DMS79 treated with DMSO at 0.1 percent for 48 hours (cell line): ENCODE measurements at places on chromosomes 16 and 17.

DNA sequence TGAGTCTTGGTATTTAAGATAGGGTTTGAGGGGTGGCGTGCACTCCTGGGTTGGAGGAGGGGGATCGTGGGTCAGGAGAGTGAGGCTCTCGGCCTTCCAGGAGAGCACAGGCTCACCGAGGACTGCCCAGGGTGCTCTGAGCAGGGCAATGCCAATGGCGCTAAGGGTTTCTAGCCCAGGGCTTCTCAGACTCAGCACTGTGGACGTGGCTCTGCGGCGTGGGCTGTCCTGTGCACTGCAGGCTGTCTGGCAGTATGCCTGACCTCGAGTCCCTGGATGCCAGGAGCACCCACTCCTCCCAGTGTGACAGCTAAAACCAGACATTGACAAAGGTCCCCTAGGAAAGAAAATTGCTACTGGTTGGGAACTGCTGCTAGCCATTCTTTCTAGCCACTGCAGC, 37.2 kb upstream of the ENDOV start:
- DNase-seq: no peak

- no peak for DNase-seq
Observed at GRCh38 chr17:68356520-68356919, 65.2 kb downstream of the ARSG start.

- DNase-seq: no peak
Observed at GRCh38 chr17:78258323-78259191, 27.1 kb downstream of the TMEM235 start.

GRCh38 chr16:88497561-88498462, 44.7 kb downstream of the ZFPM1 start:
- no peak for DNase-seq

- no peak for DNase-seq
Observed at GRCh38 chr17:76432004-76432403, 20.9 kb downstream of the UBE2O start.

GRCh38 chr17:81285179-81285878, 9.8 kb downstream of the SLC38A10 start:
- no peak for DNase-seq

DNA sequence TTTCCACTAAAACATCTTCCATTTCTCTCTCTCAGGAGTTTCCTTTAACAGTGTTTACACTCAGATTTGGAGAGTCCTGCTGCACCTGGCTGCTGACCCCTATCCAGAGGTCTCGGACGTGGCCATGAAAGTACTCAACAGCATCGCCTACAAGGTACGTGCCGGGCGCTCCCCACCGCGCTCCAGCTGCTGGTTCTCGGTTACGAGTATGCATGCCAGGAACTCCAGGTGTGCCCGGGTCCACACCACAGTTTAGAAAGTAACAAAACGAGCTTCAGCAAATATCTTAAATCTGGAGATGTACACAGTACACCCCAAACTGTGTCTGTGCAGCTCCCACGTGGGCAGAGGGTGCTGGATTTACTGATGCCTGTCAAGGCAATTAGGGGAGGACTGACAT, 82.9 kb upstream of the CHMP6 start:
- no peak for DNase-seq

- DNase-seq: no peak
Observed at GRCh38 chr16:14608604-14609003, 21.5 kb downstream of the PARN start.

DNA sequence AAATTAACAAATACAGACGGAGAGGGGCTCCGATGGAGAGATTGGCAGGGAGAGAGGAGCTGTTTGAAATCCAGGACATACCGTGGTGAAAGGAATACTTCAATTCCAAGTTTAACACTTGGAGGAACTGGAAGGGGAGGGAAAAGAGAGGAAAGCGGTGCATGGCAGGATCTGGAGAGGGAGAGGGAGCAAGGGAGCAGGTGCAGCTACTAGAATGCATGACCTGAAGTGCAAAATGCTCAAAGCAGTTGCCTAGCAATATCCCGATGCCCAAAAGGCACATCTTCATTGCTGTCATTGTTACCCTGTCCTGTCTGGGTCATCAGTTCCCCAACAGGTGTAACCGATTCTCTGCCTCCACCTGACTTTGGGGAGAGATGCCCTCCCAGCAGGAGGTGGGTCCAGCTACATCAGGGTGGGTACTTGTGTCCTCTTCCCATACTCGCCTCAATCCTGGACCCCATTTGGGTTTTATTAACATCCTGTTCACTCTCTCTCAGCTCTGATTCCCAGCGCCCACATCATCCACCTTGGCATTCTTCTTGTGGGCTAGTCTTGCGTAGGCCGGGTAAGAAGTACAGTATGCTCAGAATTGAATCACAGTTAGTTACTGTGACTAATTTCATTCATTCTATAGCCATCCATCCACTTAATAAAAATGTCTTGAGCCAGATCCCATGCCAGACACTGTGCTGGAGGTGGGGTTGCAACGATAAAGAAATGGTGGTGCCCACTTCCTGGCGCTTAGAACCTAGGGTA, 37.4 kb upstream of the EMP2 start:
- DNase-seq: peak; percentile 78

DNA sequence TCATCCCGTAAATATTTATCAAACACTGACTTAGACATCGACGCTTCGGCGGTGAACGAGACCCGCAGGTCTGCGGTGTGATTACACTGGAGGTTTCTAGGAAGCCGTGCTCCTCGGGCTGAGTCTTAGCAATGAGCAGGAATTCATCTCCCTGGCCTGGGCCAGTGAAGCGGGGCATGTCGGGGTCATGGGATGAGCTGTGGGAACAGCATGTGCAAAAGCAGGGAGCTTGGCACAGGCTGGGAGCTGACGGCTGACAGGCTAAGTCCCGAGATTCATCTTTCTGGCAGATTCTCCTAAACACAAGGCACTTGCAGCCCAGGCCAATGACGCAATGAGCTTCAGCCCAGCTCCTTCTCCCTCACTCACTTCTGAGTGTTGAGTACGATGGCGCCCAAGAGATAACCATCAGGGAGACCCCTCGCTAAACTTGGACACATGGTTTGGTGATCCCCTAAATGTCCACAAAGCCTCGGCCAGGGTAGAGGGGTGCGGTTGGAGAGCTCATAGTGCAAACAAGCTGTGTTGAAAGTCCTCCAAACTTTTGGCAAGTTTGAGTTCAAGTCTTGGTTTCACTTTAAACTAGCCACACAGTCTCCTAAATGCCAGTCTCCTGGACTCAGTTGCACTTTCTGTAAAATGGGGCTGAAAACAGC, 12.8 kb downstream of the CRISPLD2 start:
- DNase-seq: no peak

DNA sequence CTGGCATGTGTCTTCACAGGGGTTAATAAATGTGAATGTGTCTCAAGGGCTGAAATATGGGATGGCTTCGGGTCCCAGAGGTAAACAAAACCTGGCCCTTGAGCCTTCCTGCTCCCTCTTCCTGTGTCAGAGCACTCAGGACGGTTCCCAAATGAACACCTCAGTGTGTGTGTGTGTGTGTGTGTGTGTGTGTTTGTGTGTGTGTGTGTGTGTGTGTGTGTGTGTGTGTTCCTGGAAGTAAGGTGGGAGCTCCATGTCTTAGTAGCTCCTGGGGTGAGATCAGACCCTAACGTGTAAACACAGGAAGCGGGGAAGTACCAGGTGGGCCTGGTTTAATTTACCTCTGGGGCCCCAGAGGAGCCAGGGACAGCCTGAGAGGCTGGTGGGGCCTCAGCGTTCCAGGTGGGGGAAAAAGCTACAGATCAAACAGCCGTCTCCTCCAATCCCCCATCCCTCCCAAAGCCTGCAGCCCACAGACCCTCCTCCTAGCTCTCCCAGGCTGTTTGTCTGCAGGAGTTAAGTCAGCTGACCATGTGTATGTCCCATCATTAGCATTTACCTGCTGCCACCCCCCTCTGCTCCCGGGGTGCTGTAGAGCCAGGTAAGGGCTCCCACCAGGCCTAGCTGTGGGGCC, 6.1 kb downstream of the KIF19 start:
- DNase-seq: no peak

DNA sequence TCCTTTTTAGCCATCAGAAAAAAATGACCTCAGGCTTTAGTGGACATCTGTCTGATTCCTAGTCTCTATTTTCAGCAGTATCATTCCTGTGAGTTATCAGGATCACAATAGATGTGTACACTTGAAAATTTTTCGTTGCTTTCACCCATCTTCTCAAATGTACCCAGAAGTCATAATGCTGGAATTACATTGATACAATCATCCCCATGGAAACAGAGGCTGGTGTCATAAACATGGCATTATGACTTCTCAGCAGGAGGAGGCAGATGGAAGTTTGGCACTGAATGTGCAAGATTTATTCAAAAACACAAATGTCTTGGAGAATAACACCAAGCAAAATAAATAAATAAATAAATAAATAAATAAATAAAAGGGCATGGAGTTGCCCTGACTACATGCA, 292.5 kb downstream of the PHKB start:
- DNase-seq: no peak

- DNase-seq: no peak
Observed at GRCh38 chr17:51184124-51184523, 17.9 kb downstream of the NME2 start.

GRCh38 chr16:79173919-79174318, 426.6 kb downstream of the MAF start:
- DNase-seq: no peak

DNA sequence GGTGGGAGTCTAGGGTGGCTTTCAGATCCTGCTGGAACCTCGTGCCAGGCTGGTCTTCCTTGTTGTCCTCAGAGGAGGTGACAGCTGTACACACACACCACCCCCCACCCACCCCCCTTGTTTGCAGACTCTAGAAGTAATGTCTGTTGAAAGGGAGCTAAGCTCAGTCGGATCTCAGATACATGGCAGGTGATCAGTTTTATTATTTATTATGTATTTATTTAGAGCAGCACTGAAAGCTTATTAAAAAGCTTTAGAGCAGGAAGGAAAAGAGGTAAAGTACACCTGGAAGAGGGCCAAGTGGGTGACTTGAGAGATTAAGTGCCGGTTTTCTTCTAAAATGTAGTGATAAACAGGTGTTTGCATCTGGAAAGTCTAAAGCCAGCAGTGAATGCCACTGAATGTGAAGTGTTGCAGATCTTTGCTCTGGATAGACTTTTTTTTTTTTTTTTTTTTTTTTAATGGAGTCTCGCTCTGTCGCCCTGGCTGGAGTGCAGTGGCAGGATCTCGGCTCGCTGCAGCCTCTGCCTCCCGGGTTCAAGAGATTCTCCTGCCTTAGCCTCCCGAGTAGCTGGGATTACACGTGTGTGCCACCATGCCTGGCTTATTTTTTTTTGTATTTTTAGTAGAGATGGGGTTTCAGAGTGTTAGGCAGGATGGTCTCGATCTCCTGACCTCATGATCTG, 40.2 kb downstream of the FOXK2 start:
- peak; percentile 88 for DNase-seq

GRCh38 chr16:58042001-58042885, 16.7 kb downstream of the MMP15 start:
- DNase-seq: no peak

DNA sequence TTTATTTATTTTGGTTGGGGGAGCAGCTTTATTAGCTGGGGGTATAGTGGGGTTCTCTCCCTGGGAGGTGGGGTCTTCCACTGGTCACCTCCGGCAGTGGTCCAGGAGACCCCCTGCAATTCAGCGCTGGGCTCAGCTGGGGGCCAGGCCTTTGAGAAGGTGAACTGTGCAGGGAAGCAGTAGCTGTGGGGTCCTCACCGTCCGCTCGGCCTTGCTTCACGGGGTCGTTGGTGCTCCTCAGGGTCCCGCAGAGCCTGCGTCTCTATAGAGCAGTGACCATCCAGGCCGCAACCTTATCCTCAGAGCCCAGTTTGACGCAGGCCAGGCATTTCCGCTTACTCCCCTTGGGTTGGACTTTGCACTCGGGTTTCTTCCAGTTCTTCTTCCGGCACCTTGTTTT, 1954.7 kb downstream of the TP53TG3F start:
- DNase-seq: no peak

DNA sequence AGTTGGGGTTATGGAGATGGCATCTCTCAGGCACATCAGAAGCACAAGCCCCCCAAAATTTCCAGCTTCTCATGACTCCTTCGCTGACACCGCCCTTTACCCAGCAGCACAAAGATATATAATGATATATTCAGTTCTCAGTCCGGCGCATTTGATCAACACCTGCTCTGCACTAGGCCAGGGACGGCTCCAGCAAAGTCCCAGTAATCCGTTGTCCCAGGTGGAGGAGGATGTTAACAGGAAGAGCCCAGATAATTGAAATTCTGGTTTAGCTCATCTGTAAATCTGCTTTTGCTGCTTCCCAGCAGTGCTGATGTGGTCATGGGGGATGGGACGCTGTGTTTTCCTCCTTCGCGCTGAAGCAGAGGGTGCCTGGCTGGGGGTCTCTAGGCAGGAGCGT, 131.5 kb downstream of the OR1D5 start:
- no peak for DNase-seq

DNA sequence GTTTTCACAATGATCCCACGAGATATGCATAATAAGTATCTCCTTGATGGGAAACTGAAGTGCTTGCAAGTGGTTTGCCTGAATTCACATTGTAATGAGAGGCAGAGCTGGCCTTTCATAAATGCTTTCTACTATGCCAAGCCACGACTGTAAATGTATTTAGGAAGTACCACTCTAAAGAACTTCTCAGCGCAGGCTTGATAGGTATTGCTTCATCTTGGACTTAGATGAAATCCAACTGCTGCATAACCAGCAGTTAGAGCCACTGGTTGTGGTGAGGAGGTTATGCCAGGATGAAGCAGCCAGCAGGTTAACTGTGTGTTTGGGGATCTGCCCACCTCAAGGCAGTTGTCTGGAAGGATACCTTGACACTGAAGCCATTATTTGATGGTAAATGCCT, 26.8 kb downstream of the MARCHF10 start:
- peak; percentile 63 for DNase-seq
